ENCODE measurements at places on chromosomes 5 and 9. TPM values are rescaled to one million over a fixed set of nuclear protein-coding genes. Genes with fewer than 3 reads are reported as not detected.

Gene POU5F2
- total RNA-seq: 4.9 TPM

Gene HSDL2
- total RNA-seq: 19.6 TPM

Gene FYB1
- 72.8 TPM for total RNA-seq

Gene DCAF10
- total RNA-seq: 19.1 TPM

Gene PDE6A
- not detected for total RNA-seq

Gene C5
- 1.0 TPM for total RNA-seq

Gene MARVELD2
- total RNA-seq: 0.14 TPM

Gene F2RL2
- not detected for total RNA-seq

Gene DNAI1
- total RNA-seq: not detected

Gene RHOBTB3
- 14.7 TPM for total RNA-seq

Gene CD72
- total RNA-seq: 7.0 TPM

All from natural killer cell treated with Interleukin-12 subunit alpha and Interleukin-12 subunit beta and Interleukin-15 and Interleukin-18, amount 100 ng/mL, for 72 hours (primary cell).